Stimulated activated CD4-positive, alpha-beta T cell treated with anti-CD3 and anti-CD28 coated beads, Interleukin-4, amount 100 ng/mL, for 4 hours (primary cell): ENCODE measurements at places on chromosomes 12 and 14.

GRCh38 chr12:93198086-93198485 is 179.6 kb upstream of the NUDT4 start:
- no peak for DNase-seq

DNA sequence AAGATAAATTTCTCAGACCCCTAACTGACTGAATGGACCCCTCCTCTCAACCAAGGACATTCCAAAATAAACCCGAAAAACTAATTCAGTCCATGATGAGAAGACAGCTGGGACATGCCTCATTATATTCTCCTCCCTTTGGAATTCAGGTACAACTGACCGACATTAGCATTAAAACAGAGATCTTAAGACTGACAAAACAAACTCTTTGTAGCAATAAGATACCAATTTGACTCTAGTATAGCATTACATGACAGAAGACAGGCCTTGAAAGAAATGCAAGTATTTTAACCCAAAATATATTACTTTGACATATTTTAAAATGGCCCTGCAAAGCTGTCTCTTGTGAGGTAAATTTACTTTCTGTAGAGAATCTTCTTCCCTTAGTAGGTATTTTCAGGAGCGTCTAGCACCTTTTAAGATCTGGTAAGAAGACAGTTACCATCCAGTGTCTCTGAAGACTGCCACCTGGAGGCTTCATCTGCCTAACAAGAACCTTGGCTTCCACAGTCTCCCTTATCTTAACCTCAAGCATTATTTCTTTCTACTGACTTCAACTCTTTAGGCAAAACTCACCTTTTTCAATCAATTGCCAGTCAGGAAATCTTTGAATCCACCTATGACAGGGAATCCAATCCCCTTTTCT is 957.5 kb downstream of the SLC6A15 start:
- no peak for DNase-seq

DNA sequence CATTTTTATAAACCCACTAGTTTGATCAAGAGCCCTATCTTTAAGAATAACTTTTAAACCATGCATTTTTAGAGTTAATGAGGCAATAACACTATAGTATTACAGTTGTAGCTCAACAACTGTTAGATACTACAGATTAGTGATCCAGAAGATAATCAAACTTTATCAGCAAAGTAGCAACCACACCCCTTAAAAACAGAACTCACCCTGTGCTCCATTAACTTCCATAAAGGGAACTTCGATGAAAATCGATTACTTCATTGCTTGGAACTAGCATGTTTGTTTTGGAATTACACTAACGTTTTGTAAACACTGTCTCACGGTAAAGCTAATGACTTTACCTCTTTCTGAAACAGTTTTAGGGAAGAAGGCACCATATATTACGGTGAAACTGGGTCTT is 1.4 kb downstream of the SGPP1 start:
- DNase-seq = no peak

DNA sequence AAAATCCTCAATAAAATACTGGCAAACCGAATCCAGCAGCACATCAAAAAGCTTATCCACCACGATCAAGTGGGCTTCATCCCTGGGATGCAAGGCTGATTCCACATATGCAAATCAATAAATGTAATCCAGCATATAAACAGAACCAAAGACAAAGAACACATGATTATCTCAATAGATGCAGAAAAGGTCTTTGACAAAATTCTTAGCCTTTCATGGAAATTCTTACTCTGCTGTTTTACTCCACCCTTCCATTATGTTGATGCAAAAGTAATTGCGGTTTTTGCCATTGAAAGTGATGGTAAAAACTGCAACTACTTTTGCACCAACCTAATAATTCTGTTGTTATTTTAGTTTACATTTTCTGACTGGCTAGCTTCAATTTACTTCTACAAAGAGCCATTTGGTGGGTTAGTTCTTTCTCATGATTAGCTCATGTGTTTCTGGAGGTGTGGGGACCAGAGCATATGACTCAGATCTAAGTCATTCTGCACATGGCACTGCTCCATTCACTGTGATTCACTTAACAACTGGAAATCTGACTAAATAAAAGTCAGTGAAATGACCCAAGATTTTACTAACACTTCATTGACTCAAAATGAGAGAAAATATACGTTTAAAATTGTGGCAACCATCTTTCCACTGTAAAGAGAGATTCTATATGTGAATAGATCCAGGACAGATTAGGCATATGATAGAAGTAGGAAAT is 99.9 kb downstream of the TMTC3 start:
- no peak for DNase-seq

DNA sequence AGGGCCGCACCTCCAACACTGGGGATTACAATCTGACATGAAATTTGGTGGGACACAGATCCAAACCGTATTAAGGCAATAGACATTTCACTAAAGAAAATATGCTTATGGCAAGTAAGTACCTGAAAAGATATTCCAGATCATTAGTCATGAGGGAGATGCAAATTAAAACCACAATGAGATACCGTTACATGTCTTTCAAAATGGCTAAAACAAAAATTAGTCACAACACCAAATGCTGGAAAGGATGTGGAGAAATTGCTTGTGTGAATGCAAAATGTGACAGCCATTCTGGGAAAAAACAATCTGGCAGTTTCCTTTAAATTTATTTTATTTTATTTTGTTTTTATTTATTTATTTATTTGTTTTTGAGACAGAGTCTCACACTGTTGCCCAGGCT is 82.3 kb upstream of the PTGDR start:
- DNase-seq = no peak

DNA sequence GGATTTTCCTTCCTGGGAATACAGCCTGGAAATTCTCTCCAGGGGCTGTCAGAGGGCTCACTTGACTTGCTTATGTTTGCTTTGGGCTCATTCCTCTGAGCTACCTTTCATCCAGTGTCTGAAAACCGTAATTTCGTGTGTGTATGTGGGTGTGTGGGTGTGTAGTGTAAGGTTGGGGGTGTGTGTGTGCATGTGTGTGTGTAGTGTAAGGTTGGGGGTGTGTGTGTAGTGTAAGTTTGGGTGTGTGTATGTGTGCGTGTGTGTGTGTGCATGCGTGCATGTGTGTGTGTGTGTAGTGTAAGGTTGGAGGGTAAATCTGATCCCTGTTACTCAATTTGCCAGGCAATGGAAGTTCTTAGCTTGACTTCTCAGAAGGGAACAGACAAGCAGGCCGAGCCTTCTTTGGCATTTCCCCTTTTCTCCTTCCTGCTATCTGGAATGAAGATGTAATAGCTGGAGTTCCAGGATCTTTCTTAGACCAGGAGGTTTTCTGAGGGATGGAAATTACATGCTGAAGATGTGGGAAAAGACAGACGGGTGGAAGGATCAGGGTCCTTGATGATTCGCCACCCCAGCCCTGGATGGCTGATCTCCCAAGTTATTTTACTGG is 15.5 kb upstream of the BEGAIN start:
- DNase-seq = no peak

DNA sequence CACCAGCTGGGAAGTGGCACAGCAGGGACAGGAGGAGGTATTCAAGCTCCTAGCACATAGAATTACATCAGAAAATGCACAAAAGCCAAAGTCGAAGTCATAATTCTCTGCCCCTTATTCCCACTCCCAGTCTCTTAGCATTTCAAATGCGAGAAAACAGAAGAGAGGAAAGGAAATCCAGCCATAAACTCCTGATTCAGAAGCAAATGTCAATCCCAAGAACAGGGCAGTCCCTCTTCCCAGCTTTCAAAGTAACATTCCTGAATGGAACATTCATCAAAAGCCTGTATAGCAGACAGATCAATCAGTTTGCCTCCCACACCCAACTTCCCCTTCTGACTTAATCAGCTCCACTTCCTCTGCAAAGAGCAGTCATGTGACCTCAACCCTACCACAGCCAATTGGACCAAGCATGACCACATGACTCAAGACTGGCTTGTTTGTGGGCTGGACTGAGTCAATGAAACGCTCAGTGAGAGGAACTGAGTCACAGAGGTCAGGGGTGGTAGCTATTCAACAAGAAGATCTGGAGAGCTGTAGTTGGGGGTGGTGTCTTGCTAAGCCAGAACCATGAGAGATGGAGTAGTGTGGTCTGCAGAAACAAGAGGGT is 41.4 kb upstream of the TUNAR start:
- DNase-seq = no peak

DNA sequence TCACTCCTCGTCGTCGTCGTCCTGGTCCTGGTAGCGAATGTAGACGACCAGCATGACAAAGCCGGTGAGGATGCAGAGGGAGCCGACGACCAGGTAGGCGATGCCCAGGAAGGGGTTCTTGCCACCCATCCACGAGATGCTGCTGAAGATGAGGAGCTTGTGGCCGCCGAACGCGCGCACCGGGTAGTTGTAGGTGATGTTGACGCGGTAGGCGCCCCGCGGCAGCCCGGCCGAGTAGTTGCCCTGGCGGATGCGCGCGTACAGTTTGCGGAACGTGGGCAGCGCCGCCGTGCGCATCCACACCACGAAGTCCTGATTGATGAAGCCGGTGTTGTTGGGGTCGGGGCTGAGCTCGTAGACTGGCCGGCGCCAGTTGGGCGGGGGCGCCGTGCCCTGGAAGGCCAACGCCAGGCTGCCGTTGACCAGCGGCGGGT is 1.0 kb downstream of the TMEM30B start:
- peak; percentile 32 for DNase-seq

DNA sequence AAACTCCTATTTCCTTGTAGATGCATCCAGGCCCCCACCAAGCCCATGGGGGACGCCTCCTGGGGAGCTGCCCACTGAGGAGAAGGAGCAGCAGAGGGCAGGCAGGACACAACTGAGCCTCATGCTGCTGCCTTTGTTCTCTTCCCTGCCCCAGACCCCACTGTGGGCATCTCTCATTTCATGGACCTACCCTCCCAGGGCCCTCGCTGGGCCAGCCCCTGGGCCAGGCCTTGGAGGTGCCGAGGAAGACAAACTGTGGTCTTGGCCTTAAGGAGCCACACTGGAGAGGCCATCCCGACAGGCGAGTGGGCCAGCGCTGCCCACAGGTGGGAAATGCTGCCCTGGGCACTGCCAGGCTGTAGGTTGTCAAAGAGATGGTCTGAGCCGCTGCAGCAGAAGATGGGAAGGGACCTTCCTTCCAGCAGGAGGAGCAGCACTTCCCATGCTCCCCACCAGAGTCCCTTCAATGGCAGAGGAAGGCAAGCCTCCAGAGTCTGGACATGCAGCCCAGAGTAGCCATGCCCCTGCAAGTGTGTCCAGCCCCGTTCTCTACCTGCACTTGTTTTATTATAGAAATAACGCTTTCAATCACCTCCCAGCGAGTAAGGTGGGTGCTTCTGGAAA is 147.4 kb downstream of the BCL11B start:
- DNase-seq = no peak

DNA sequence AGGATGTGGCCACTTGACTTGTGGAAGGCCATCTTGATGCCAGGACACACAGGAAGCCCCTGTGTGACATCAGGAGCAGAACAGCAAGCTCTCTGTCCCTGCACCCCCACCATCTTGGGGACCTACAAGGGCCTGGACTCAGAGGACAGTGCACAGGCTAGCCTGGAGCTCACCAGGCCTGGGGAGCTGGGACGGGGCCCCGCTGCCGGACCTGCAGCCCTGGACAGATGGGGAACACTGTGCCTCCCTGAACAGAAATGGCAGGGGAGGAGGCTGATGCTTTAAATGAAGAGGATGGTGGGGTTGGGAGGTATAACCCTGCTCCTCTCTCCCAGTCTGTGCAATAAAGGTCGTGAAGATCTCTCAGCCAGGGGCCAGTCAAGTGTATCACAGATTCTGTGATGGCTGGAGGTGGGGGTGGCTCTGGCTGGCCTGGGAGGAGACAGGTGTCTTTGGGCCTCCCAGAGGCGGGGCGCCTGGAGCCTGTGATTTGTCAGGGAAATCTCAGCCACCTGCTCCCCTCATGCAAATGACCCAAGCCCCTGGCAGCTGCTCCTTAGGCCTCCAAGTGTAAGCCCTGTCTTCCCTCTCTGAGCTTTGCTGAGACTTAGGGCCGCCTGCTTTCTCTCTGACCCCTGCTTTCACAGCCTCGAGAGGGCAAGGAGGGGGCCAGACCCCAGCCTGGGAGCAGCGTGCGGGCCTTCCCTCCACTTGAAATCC is 1.1 kb upstream of the GNB3 start:
- no peak for DNase-seq

DNA sequence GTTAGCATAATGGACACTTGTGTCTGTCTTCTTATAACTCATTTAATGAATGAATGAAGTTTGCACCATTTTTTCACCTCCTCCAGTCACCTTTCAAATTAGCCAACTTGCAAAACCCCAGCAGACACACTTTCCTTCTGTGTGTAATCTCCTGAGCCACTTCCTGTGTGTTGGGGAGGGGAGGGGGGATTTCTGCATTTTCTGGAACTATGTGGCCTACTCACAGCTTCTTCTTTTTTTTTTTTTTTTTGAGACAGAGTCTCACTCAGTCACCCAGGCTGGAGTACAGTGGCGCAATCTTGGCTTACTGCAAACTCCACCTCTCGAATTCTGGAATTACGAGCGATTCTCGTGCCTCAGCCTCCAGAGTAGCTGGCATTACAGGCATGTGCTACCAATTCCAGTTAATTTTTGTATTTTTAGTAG is 4.1 kb upstream of the SERPINA1 start:
- DNase-seq = no peak

- DNase-seq = peak; percentile 47
Measured at GRCh38 chr12:6570264-6570887, 2.3 kb upstream of the NOP2 start.

- no peak for DNase-seq
Measured at GRCh38 chr12:53949631-53950436, 4.9 kb upstream of the HOXC12 start.

DNA sequence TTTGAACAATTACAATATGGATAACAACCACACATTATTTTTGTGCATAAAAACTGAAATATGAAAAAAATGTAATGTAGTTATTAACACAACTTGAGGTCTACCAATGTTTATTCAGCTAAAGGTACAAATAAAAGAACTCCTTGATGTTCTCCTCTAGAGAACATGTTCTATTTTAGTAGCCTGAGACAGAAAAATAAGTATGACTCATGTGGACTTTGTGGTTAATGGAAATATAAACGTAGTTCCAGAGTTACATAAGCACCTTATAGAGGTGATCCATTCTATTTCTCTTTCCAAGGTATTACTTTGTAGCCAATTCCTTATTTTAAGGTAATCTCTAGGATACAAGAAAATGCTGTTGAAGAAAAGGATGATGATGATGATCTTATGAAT is 25.7 kb downstream of the ALKBH1 start:
- DNase-seq = no peak

DNA sequence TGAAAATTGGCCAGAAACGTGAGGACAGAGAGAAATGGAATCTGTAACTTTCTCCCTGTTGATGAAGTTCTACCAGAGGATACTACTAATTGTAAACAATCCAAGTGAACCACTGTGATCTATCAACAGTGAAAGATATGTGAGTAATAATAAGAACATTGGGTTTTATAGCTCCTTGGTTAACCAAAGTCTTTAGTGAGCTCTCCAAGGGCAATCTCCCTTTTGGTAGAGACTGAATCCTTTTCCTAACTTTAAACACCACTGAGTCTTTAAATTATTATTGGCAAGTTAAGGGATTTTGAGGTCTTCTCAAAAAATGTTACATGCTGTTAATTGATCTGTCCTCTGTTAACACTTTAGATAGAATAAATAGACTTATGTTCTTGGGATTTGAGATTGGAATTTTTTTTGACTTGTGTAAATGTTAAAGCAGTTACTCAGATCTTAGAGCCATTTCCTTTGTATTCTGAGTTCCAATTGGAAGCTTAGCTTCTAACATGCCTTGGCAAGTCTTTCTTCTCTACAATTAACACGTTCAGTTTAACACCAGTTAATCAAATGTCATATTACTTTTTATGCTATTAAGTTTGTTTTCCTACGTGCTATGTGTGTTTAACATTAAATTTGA is 338.2 kb upstream of the DDHD1 start:
- no peak for DNase-seq
